ENCODE measurements at places on chromosomes 13 and 19. TPM values are rescaled to one million over a fixed set of nuclear protein-coding genes. Genes with fewer than 3 reads are reported as not detected.

- DNase-seq: no peak
These were observed 38.9 kb upstream of the KATNAL1 start for GRCh38 chr13:30346153-30346788.

DNA sequence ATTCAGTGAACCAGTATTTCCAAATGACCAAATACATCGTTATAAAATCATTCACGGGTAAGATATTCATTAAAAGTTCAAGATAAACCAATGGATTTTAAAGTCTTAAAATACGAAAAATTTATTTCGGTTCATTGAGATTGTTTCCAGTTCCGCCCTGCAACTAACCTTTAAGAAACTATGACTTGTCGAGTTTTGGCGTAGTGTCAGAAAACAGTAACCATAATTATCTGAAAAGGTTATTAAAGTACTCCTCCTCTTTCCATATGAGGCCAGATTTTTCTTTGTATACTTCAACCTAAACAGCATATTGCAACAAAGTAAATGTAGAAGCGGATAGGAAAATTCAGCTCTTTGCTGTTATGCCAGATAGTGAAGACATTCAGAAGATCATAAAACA is 26.1 kb downstream of the LPAR6 start:
- no peak for DNase-seq

DNA sequence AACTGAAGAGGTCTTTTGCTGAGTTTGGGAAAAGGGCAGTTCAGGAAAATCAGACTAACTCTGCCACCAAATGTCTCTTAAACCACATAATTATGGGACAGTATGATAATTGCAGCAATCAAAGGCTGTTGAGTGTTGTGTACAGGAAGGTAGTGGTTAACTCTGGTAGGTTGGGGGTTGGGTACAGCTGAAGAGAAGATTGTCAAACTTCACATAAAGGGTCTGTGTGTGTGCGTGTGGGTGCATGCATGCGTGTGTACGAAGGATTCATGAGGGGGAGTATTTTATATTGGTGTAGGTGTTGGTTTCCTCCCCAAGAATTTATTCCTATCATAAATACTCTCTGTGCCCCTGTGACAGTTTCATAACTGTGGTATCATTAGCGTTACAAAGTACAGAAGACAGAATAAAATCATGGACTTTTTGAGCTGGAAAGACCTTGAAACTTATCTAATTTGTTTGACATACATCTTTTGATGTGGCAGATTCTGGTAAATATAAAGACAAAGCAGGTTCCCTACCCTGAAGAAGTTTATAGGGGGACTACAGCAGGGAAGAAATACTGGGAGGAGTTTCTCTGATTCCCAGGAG is 94.1 kb downstream of the PCCA start:
- DNase-seq: no peak

DNA sequence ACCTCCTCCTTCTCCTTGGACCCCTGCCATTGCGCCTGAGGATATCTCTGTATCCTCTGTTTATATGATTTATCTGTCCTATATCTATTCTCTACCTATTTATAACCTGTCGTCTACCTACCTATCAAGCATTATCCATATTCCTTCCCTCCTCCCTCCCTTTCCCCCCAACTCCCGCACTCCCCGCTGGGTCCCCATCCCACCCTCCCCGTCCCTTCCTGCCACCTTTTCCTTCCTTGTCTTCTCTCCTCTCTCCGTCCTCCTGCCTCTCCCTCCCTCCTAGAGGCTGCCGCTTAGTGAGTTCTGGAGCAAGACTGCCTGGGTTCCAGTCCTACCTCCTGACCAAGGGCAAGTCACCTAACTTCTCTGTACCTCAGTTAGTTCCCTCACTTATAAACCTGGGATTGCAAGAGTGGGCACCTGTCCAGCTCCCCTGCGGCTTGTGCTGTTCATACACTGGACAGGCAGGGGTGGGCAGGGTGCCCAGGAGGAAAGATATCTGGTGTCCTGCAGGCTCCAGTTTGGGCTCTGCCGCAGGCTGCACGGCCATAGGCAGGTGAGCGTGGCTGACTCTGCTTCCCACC is 16.1 kb downstream of the TTYH1 start:
- DNase-seq: no peak

- no peak for DNase-seq
These were observed 6.1 kb downstream of the STK11 start for GRCh38 chr19:1211494-1212234.

OR10H1 gene
- not detected for total RNA-seq

DNA sequence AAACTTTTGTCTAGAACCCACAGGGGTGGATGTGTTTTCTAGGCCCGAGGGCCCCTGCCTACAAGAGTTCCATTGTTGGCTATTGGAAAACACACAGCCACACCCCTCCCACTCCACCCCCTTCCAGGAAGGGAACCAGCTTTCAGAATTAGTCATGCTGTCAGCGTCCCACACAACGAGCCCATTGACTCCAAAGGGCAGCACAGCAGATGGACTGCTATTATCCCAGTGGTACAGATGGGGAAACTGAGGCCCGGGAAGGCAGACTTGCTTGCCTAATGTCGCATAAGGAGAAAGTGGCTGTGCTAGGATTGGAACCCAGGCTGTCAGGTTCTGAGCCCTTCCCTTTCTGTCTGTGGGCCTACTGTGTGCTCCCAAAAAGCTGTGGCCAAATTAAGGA is 8.1 kb upstream of the FXYD3 start:
- DNase-seq: no peak

GPR32 gene
- total RNA-seq: not detected

GRCh38 chr19:40777937-40778705 is at the start of gene RAB4B:
Gene RAB4B, plus strand, starts transcription at chr19:40778247. Its CDS starts 129 bp downstream, at chr19:40778376.
- DNase-seq: peak; percentile 100

- no peak for DNase-seq
These were observed 4.2 kb downstream of the ADGRE3 start for GRCh38 chr19:14670408-14670807.

PTH2 gene
- not detected for total RNA-seq

DNA sequence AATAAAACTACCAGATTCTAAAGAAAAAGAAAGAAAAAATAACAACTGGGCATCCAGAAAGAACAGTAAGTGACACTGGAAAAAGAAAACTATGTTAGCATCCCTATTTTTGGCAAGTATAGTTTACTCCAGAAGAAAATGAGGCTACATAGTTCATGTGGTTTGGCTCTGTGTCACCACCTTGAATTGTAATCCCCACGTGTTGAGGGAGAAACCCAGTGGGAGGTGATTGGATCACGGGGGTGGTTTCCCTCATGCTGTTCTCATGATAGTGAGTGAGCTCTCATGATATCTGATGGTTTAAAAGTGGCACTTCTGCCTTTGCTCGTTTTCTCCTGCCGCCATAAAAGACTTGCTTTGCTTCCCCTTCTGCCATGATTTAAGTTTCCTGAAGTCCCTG is 76.9 kb downstream of the ITGBL1 start:
- DNase-seq: no peak

DNA sequence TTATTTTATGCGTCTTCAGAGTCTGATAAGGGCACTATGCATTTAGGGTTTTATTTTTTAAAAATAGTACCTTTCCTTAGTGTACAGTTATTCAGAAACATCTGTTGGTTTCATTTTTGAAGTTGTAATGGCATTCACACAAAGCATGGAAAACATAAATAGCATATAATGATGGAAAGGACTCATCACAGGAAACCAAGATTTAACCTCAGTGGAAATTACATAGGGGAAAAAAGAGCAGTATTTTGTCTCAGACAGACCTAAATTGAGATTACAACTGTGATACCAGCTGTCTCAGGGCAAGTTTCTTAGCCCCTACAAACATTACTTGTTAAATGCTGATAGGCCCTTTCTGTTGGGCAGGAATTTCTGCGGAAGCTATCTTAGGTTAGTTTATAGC is 57.2 kb downstream of the NHLRC3 start:
- no peak for DNase-seq

GRCh38 chr19:11639602-11640471 is 42.6 kb downstream of the ZNF627 start:
- peak; percentile 98 for DNase-seq

GRCh38 chr19:31110336-31110735 is 238.9 kb downstream of the TSHZ3 start:
- DNase-seq: no peak

DNA sequence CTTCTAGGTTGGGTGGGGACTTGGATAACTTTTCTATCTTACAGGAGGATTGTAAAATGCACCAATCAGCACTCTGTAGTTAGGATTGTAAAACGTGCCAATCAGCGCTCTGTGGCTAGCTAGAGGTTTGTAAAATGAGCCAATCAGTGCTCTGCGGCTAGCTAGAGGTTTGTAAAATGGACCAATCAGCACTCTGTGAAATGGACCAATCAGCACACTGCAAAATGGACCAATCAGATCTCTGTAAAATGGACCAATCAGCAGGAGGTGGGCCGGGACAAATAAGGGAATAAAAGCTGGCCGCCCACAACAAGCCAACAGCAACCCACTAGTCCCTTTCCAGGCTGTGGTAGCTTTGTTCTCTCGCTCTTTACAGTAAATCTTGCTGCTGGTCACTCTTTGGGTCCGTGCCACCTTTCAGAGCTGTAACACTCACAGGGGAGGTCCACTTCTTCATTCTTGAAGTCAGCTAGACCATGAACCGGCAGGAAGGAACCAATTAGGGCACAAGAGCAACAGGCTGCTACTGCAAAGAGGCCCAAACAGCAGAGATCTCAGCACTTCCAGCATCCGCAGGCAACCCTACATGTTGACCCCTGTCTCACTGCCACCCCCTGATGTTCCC is 156.8 kb downstream of the DNAJC15 start:
- DNase-seq: peak; percentile 42

DNA sequence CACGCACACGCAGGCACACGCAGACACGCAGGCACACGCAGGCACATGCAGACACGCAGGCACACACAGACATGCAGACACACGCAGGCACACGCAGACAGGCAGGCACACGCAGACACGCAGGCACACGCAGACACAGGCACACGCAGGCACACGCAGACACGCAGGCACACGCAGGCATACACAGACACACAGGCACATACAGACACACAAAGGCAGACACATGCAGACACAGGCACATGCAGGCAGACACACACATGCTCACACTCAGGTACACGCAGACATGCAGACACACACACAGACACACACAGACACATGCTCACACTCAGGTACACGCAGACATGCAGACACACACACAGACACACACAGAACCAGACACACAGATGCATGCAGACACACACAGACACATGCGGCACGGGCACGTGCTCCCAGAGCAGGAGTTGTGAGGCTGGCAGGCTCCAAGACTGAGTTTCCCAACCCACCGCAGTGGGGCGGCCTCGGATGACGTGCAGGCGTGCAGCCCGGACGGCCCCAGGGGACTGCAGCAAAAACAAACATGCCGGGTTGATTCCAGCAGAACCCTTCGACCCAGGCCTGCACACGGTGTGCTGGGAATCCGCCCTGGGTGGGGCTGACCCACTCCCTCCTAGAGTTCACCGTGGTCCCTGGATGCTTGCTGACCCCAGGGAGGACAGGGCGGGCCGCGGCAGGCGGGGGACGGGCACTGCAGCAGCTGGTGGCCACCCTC is 100.0 kb downstream of the GADD45B start:
- DNase-seq: peak; percentile 95

DNA sequence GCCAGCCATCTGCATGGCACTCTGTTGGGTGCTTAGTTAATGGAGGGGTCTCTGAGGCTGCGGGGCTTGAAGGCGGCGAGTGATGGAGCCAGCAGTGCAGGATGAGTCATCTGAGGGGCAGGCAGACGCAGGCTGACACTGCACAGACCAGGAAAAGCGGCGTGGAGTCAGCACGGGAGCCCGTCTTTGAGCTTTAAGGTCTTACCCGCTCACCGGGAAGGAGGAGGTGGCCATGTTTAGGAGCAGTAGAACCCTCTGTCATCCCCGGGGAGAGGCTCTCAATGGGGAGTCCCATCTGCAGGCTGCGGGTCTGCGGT is 13.1 kb downstream of the NAXD start:
- DNase-seq: peak; percentile 70

DNA sequence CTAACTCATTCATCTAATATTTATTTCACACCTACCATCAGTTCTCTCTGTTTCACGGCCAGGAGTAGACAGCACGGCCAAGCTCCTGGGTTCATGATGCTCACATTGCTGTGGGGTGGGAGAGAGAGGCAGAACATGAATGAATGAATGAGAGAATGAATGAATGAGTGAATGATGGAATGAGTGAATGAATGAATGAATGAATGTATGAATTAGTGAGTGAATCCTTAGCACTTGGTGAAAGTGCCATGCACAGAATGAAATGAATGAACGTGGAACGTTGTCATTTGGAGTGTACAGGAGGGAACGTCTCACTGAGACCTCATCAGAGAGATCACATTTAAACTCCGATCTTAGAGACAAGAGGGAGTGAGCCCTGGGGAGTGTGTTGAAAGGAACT is 11.9 kb upstream of the KIR2DL4 start:
- no peak for DNase-seq

SMG9 gene
- 25.6 TPM for total RNA-seq

DNA sequence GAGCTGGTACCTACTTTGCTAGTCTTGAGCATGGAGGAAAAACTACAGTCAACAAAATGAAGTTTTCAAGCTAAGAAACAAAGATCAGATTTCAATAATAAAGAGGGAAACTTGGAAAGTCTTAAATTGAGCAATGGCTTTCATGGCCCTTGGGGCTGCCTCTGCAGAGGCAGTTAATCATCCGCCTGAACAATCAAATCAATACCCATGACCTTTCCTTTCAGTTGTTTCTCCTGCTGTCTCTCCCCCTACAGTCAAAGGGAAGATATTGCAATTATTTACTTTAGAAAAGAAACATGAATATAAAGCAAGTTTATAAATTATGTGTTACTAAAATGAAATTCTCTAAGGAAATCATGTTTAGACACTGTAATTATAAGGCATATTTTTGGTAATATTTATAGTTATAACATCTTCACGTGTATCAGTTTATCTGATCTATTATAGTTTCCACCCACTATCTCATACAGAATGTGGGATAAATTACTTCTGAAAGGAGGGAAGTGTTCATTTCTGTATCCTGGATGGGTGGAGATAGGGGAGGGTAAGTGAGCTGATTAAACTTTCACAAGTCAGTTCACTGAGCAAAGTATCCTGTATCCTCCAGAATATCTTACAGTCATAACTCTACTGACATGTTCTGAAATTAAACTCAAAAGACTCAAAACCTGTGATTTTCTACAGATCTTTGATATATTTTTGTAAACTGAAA is 72.4 kb upstream of the TSC22D1 start:
- no peak for DNase-seq

GRCh38 chr13:44231786-44232516 is 141.7 kb upstream of the SERP2 start:
- DNase-seq: no peak

DNA sequence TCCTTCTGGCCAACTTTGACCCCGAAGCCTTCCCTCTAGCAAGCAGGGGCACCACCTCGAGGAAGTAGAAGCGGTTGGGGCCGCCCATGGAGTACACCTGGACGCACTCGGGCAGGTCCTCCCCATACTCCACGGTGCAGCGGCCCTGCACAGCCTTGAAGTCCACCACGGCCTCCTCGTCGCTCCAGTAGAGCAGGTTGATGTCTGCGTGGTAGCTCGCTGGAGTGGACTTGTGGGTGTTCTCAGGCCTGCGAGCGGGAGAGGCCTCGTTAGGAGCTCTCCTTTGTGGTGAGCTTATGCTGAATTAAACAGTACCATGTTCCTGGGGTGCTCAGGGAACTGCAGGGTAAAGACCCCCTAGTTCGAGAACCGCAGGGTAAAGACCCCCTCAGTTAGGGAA is 22.3 kb upstream of the EIF3G start:
- DNase-seq: no peak

Data from esophagus muscularis mucosa (tissue), 4 donors.